ENCODE measurements at places on chromosomes 4 and X. TPM values are rescaled to one million over a fixed set of nuclear protein-coding genes. Genes with fewer than 3 reads are reported as not detected.

GRCh38 chr4:40649321-40649720 lies 19.7 kb upstream of the RBM47 start:
- no peaks in the 10 kb centered on the region for H3K4me1 ChIP-seq
- DNase-seq: no peak
- no peaks in the 10 kb centered on the region for H3K27me3 ChIP-seq

GRCh38 chr4:28686618-28687017 lies 1826.0 kb downstream of the STIM2 start:
- DNase-seq: peak; percentile 60
- no peak overlapping the region for H3K4me3 ChIP-seq
- H3K4me1 ChIP-seq: no peaks in the 10 kb centered on the region
- no peaks in the 10 kb centered on the region for H3K36me3 ChIP-seq

GRCh38 chr4:186081202-186081807 lies 12.3 kb downstream of the TLR3 start:
- H3K36me3 ChIP-seq: no peaks in the 10 kb centered on the region
- no peaks in the 10 kb centered on the region for H3K27me3 ChIP-seq
- no peak overlapping the region for H3K27ac ChIP-seq
- no peak overlapping the region for H3K4me3 ChIP-seq

DNA sequence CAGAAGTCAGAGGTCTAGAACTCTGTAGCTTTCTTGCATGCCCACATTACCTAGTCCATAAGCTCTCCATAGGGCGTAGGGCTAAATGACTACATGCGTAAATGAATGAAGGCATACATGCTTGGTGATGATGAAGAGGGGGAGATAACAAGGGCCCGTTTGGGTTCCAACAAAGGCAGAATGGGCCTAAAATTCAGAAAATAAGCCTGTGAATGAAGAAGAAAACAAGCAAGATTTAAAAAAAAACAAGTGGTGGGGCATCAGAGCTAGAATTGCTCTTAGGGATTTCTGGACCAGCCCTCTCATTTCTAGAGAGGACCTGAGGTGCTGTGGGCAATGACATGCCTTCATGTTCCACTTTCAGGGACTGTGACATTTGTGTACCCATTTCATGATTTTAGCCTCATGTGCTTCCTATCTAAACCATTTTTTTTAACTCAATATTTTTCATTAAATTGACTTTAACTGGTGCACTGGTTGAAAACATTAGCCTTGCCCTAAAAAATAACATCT lies 12.1 kb downstream of the GPRIN3 start:
- peaks cover 56% of the 10 kb centered on the region for H3K4me1 ChIP-seq
- H3K4me3 ChIP-seq: no peak overlapping the region
- DNase-seq: no peak
- no peaks in the 10 kb centered on the region for H3K27me3 ChIP-seq
- no peaks in the 10 kb centered on the region for H3K36me3 ChIP-seq
- no peak overlapping the region for H3K27ac ChIP-seq

The NSDHL gene
- 23.8 TPM for total RNA-seq

DNA sequence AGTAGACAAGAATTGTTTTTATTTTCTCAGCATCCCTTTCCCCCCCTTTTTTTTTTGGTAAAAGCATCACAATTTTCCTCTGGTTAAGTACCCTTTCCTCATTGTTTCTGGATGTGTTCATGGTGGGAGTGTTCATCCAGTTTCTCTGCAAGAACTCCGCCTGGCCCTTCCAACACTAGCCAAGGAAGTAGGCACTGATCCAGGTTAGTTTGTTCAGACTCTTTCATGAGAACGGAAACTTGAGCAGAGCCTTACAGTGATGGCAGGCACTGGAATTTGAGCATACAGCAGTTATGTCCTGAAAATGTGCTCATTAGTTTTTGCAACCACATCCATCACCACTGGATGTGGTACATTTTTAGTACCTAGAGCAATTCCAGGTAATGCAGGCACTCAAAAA lies 336.1 kb upstream of the BOD1L1 start:
- DNase-seq: no peak
- H3K36me3 ChIP-seq: no peaks in the 10 kb centered on the region
- no peaks in the 10 kb centered on the region for H3K27me3 ChIP-seq
- no peak overlapping the region for H3K27ac ChIP-seq
- no peaks in the 10 kb centered on the region for H3K4me1 ChIP-seq

The ARHGEF6 gene
- total RNA-seq: 2.6 TPM

DNA sequence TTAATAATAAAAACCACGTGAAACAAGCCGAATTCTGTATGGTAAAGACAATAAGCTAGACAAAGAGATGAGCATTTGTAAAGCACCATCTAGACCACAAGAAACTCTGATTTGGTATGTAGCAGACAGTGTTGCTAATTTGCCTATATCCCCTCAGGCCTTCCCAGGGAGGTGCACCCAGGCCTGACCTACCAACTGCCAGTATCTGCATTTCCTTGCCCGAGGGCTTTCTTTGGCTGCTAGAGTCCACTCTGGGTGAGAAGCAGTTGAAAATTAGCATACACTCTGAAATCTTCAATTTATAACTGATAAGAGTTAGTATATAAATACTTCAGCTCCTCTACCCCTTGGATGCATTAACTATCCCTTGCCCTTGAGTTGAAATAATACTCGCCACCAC lies 37.4 kb upstream of the IL1RAPL1 start:
- no peak overlapping the region for H3K4me3 ChIP-seq
- no peaks in the 10 kb centered on the region for H3K36me3 ChIP-seq
- H3K27ac ChIP-seq: no peak overlapping the region
- DNase-seq: no peak

The GYPA gene
- total RNA-seq: not detected

Measured in Karpas-422 (cell line).